ENCODE measurements at places on chromosomes 6 and 20.

- DNase-seq: no peak
Observed at GRCh38 chr6:3294921-3295871, 36.4 kb downstream of the PSMG4 start.

GRCh38 chr20:53515749-53516148, 77.9 kb downstream of the ZNF217 start:
- no peak for DNase-seq

GRCh38 chr6:54076159-54076789, 35.0 kb upstream of the MLIP start:
- DNase-seq: no peak

- DNase-seq: no peak
Observed at GRCh38 chr20:41984031-41984430, 365.9 kb upstream of the CHD6 start.

- no peak for DNase-seq
Observed at GRCh38 chr20:22684072-22684762, 99.8 kb upstream of the FOXA2 start.

- DNase-seq: no peak
Observed at GRCh38 chr6:113650610-113650979, 206.6 kb upstream of the MARCKS start.

- DNase-seq: no peak
Observed at GRCh38 chr6:169862892-169863525, 111.6 kb downstream of the ERMARD start.

DNA sequence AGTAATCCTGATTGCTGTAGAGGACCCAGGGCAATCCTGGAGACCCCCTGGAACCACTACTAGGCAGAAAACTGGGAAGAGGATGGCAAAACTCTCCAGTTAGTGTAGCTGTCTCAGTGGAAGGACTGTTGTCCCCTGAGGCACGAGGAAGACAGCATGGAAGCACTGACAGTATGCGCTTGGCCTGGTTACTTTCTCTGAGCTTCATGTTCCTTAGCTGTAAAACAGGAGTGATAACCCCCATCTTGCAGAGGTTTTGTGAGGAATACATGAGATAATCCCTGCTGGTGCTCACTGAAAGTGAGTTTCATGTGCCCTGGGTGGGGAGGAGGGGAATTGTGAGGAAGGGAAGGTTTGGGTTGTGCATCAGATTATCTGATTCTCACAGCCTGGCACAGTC, 3.2 kb downstream of the NT5E start:
- DNase-seq: no peak

- DNase-seq: no peak
Observed at GRCh38 chr6:65064844-65065243, 642.2 kb downstream of the EYS start.

DNA sequence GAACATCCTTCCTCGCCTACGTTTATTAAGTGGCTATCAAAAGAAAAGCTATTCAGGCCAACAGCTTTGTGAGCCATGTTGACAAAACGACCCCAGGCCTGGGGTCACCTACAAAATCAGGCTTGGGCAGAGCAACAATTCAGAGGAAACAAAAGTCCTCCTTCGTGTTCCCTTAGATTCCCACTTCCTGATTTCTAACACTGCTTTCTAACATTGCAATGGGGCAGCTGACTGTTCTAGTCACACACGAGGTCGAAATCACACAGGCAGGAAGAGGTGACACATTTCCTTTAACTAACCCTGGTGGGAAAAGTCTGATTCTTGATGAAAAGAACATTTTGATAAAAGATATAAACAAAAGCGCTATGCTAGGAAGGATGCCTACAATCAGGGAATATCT, 31.9 kb downstream of the WDR27 start:
- DNase-seq: no peak

- DNase-seq: no peak
Observed at GRCh38 chr20:62838128-62838891, 21.5 kb downstream of the COL9A3 start.

Data from stimulated activated CD4-positive, alpha-beta T cell treated with anti-CD3 and anti-CD28 coated beads, Interleukin-1b, Interleukin-23, amount 100 ng/mL, for 4 hours (primary cell).